ENCODE measurements at places on chromosomes 3 and 15.
A peak's percentile ranks its signal among the peaks of the same experiment; 100 is the strongest.

- no peak for DNase-seq
These were observed 311.3 kb downstream of the SLC9A9 start for GRCh38 chr3:143536817-143537535.

DNA sequence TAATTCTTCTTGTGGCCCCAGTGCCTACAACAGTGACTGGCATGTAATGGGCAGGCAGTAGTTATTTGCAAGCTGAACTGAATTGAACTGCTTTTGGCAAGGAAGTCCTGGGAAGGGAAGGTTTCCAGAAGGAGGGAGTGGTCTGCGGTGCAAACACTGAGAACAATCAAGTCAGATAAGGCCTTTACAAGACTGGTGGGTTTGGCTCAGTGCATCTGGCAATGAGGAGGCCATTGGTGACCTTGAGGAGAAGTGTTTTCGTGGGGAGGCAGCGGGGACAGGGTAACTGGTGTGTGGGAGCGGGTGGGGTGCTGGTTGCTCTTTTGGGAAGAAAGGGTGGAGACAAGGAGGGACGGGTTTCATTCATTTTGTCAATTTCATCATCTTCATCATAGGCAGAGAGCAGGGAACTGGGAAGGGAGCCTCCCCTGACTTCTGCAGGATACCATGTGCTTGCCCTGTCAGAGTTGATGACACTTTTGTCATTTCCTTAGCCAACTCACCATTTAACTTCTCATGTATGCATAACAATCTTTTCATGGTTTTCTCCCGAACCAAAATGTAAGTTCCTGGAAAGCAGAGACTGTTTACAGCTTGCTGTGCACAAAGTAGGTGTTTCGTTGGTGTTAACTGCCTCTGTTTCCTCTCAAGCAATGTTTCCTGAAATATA lies 8.4 kb upstream of the EHD4 start:
- DNase-seq, result no peak

DNA sequence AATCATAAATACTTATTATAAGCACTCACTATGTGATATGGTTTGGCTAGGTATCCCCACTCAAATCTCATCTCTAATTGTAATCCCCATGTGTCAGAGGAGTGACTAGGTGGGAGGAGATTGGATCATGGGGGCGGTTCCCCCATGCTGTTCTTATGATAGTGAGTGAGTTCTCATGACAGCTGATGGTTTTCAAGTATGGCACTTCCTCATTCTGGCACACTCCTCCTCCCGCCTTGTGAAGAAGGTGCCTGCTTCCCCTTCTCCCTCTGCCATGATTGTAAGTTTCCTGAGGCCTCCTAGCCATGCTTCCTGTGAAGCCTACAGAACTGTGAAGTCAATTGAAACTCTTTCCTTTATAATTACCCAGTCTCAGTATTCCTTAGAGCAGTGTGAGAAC lies 53.3 kb upstream of the CHMP2B start:
- no peak for DNase-seq

DNA sequence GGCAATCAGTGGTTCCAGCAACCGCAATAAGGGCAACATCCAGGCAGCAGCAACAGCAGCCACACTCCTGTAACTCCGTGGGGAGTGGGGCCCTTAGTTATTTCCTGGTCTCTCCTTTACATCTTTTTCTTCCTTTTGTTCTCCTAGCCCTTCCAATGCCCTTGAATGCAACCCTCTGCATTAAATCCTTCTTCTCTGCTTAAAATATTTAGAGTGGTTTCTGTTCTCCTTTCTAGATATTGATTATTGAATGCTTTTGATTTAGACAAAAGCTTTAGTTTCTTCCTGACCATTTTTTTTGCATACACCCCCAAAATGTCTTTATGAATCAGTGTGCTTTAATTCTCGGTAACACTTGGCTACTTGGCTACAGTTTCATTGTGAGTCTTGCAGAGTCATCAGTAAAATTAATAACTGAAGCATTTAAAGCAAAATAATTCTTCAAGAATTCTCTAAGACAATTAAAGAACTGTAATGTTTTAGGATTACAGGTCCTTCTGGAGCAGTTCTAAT lies 586.1 kb downstream of the MECOM start:
- DNase-seq, result no peak

DNA sequence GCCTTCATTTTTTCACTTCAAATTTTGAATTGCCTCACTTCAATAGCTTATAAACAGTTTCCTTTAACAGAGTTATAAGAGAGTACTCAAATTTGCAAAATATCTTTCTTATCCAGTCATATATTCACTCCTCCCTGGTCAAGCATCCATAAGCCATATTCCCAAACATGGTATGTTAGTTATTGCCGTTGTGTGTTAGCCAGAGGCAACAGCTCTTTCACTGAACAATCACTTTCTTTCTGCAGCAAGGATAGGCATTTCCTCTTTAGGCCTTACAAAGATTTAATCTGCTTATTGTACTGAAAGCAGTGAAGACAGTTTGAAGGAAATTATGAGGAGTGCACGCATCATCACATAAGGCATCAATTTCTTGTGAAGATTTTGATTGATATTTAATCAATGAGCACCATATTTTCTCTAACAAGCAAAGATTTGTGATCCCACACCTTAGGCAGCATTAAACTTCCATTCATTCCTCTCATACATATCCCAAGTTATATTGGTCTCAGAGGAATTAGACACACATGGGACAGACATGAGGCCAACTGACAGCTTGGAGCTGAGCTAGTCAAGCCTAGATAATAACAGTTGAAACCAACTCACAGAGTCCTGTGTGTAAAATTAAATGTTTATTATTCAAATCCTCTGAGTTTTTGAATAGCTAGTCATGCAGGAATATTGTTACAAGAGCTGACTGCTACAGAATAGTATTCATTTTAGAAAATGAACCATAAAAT lies 80.0 kb upstream of the EPHA6 start:
- DNase-seq, result no peak

- DNase-seq, result no peak
These were observed 68.7 kb upstream of the SNRK start for GRCh38 chr3:43217633-43218032.

DNA sequence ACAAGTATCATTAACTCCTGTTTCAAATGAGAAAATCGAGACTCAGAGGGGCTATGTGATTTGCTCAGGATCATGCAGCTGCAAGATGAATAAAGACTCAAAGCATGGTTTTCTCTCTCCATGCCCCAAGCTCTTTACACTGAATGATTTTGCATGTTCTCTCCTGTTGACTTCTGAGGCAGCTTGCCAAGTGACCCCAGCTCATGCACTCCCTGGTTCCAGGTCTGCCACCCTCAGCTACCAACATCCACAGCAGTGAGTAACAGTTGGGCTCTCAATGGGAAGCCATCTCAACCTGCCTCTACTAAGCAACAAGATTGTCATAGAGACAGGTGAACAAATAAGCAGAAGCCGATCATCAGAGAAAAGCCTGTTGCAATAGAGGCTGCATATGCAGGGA lies 116.9 kb upstream of the GADL1 start:
- no peak for DNase-seq

- DNase-seq, result no peak
These were observed 149.9 kb downstream of the CFAP20DC start for GRCh38 chr3:58899953-58900298.

- no peak for DNase-seq
These were observed 508.0 kb downstream of the FOXP1 start for GRCh38 chr3:71075494-71075893.

- no peak for DNase-seq
These were observed 45.2 kb upstream of the LRRC58 start for GRCh38 chr3:120394347-120394746.

DNA sequence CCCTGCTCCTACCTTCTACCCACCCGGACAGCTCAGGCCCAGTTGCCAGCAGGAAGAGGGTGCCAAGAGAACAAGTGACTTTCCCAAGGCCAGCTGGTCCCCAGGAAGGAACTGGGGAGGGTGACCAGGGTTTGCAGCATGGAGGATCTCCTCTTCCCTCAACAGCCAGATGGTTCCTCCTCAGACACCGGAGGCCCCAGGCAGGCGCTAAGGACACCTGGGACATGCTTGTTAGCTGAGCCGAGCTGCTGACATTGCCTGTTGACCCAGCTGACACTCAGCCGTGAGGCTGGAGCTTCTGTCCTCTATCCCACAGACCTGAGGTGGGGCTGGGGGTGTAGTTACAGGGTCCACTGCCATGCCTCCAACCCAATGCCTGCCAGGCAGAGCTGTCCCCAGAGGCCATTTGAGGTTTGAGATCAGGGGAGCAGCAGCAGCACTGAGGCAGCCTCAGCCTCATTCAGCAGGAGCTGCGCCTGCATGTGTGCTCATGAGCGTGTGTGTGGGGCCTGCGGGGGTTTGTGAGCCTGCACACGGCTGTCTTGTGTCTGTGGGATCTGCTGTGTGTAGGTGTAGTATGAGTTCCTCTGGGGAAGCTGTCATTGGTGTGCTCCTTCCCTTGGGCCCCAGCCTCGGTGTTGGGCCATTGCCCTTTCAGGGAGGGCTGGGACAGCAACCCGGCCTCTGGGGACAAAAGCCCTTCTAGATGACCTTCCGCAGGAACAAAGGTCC lies 7.1 kb downstream of the CPLX3 start:
- no peak for DNase-seq

DNA sequence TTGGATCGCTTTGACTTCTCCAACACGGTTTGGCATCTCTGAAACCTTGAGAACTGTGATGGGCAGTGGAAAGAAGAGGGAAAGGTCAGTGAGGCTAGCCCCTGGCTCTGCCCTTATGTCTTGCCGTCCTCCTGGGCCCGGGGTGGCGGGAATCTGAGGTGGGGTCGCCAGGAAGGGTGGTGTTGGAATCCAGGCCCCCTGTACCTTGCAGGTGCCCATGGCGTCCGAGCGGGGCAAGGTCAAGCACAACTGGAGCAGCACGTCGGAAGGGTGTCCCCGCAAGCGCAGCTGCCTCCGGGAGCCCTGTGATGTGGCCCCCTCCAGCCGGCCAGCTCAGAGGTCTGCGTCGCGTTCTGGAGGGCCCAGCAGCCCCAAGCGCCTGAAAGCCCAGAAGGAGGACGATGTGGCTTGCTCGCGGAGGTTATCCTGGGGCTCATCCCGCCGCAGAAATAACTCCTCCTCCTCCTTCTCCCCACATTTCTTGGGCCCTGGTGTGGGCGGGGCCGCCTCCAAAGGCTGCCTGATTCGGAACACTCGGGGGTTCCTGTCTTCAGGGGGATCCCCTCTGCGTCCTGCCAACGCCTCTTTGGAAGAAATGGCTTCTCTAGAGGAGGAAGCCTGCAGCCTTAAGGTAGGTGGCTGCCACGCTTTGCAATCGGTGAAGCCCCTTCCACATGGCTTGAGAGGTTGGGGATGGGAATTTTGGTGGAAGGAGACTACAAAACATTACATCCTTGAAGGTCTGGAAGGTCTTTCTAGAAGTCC lies 907 bp downstream of the TATDN2 start:
- DNase-seq, result peak; percentile 16

DNA sequence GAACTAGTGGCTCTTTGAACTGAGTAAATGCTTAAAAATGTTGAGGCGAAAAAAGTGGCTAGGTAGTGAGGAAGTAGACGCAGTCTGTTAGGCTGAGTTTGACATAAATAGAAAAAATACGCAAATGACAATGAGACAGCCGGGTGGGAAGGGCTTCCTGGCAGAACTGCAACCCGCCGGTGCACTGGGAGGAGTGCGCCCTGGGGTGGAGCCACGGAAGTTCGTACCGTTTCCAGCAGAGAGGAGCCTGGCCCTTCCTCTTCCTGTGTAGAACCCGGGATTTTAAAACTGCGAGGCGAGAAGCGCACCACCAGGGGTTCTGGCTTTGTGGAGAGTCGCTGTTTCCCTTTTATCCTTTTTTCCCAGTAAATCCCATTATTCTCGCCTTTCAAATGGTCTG lies 602.6 kb downstream of the PYDC2 start:
- no peak for DNase-seq

DNA sequence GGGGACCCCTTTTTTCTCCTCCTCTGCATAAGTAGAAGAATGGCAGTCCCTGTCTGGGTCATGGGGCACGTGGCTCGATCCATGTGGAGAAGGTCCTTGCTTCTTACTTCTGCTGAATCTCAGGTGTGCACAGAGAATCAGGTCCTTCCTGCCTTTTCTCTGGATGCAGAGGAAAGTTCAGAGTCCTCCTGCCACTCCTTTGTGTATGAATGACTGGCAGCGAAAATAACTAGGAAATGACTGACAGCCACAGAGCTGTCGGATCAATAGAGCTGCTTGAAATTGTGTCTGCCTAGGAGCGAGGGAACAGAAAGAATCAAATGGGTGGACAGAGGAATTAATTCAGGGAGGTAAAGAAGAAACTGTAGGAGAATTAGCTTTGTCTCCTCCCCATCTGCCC lies 49.6 kb upstream of the ROPN1 start:
- DNase-seq, result no peak

- no peak for DNase-seq
These were observed 34.3 kb upstream of the PLSCR2 start for GRCh38 chr3:146503461-146504202.

DNA sequence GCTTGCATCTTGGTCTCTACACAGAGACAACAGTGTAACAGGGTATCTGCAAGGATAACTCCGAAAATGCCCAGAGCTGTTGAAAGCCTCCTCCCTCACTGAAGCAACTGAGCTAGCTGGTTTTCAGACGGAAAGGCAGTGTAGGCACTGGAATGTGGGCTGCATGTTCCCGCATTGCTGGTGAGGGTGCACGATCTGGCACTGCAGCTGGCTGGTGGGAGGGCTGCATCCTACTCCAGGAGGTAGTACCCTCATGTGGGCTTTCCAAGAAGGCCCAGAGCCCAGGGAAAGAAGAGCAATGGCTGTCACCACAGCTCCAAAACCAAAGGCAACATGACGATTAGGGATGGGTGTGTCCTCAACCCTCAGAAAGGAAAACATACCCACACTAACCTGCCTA lies 28.7 kb upstream of the RPS17 start:
- no peak for DNase-seq

- no peak for DNase-seq
These were observed 103.2 kb upstream of the SLCO2A1 start for GRCh38 chr3:134132961-134133360.

GRCh38 chr3:30712991-30713390 lies 106.6 kb downstream of the TGFBR2 start:
- DNase-seq, result no peak

DNA sequence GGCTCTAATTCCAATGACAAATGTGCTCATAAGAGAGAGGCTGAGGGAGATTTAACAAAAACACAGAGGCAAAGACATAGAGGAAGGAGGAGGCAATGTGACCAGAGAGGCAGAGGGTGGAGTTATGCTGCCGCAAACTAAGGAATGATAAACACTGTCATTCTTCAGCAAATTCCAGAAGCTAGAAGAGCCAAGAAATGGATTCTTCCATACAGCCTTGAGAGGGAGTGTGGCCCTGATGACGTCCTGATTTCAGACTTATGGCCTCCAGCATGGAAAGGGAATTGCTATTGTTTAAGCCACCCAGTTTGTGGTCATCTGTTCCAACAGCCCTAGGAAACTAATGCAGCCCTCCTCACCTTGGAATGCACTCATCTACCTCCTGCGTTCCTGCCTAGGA lies 30.5 kb downstream of the CD47 start:
- no peak for DNase-seq

- DNase-seq, result no peak
These were observed 5.0 kb downstream of the MASP1 start for GRCh38 chr3:187286467-187287059.

DNA sequence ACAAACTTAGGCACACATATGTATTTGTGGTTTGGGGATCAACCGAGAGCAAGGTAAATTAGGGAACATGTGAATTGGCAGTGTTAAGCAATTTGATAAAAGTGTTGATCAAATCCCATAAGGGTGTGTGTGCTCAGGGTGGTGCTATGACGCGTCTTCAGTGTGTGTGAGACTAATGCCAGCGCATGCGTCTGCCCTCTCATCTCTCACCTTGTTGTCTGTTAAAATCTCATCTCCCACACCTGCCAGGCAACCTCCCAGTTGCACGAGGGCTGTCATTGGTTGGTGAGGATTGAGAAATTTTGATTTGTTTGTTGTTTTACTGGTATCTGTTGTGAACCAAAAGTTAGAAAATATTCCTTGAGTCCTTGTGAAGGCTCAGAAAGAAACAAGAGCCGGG lies 137.2 kb upstream of the ICE2 start:
- DNase-seq, result no peak
